ENCODE measurements at places on chromosomes 3 and 15.

DNA sequence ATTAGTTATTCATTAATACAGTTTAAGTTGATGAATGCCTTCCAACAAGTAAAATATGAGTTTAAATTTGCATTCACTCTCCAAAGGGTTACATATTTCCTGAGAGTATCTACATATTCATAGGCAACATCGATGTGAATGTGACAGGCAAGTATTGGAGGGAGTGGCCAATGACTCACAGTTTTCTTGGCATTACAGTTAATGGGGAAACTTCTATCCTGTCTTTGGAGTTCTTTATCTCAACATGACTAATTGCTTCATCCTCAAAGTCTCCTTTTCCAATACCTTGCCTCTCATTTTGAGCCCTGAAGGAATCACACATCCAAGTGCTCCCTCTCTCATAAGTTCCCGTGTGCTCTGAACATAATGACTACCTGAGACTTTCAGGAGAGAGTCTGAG, 439.7 kb upstream of the FRG2C start:
- H3K36me3 ChIP-seq: no peaks in the 10 kb centered on the region
- no peak overlapping the region for H3K27ac ChIP-seq
- peaks cover 4% of the 10 kb centered on the region for H3K27me3 ChIP-seq
- no peak overlapping the region for H3K4me3 ChIP-seq
- H3K4me1 ChIP-seq: peaks cover 7% of the 10 kb centered on the region

- H3K27me3 ChIP-seq: peaks cover 12% of the 10 kb centered on the region
- no peak for DNase-seq
- H3K4me3 ChIP-seq: no peak within 1 kb of the TSS
- H3K27ac ChIP-seq: peak within 1 kb of the TSS; percentile 70
Observed at GRCh38 chr3:8733332-8734094, at the start of gene CAV3. Gene CAV3, plus strand, starts transcription at chr3:8733802. Its CDS starts 75 bp downstream, at chr3:8733877.

DNA sequence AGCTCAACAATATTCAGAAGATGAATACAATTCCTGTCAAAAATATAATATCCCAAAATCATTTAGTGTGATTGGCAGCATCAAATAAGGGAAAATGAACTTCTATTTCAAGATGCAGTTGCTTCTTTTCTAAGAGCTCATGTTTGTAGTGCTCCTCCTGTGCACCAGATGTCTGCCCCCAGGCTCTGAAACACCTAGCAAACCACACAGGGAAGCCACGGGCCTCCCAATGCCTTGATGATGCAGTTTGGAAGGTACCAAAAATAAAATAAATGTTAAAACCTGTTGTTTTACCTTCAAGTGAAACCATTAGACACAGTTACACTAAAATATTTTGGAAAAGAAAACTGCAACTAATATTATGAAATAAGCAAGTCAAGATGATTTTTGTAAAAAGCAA, 22.2 kb downstream of the CFAP20DC start:
- no peak overlapping the region for H3K27ac ChIP-seq
- H3K4me1 ChIP-seq: peaks cover 5% of the 10 kb centered on the region
- H3K4me3 ChIP-seq: no peak overlapping the region
- H3K27me3 ChIP-seq: no peaks in the 10 kb centered on the region
- H3K36me3 ChIP-seq: peaks cover 5% of the 10 kb centered on the region

GRCh38 chr3:78670746-78671145, 1097.1 kb downstream of the ROBO1 start:
- no peaks in the 10 kb centered on the region for H3K4me1 ChIP-seq
- H3K27ac ChIP-seq: no peak overlapping the region
- H3K36me3 ChIP-seq: peaks cover 74% of the 10 kb centered on the region
- no peaks in the 10 kb centered on the region for H3K27me3 ChIP-seq
- no peak for DNase-seq

DNA sequence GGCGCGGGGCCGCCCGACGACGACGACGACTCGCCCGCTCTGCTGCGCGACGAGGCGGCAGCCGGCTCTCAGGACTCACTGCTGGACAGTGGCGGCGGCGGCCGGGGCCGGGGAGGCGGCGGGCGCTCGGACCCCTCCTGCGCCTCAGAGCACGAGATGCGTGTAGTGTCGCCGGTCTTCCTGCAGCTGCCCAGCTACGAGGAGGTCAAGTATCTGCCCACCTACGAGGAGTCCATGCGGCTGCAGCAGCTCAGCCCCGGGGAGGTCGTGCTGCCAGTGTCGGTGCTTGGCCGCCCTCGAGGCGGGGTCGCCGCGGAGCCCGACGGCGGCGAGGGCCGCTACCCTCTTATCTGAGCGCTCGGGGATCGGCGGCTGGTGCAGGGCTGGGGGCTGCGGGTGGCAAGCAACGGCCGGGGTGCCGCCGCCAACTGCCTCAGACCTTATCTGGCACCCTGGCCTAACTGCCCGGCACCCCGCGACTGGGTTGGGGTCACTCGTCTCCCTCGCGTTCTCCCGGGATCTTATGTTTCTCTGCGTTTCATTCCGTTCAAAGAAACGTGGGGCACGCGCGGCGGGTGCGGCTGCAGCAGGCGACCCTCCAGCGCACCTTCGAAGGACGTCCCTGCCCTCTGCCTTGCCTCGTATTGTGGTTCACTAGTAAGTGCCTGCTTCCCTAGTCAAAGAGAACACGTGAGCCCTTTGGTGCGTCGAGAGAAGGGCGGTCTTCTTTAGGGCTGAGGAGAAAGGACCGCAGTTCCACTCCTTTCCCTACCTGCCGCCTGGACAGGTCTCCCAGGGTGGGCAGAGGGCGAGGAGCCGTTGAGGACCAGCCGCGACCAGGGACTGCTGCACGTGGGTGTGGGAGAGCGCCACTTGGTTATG, 1.0 kb downstream of the C3orf80 start:
- H3K4me1 ChIP-seq: peaks cover 19% of the 10 kb centered on the region
- peak overlapping the region; percentile 88 for H3K4me3 ChIP-seq
- H3K27ac ChIP-seq: no peak overlapping the region
- DNase-seq: peak; percentile 68
- H3K36me3 ChIP-seq: no peaks in the 10 kb centered on the region

DNA sequence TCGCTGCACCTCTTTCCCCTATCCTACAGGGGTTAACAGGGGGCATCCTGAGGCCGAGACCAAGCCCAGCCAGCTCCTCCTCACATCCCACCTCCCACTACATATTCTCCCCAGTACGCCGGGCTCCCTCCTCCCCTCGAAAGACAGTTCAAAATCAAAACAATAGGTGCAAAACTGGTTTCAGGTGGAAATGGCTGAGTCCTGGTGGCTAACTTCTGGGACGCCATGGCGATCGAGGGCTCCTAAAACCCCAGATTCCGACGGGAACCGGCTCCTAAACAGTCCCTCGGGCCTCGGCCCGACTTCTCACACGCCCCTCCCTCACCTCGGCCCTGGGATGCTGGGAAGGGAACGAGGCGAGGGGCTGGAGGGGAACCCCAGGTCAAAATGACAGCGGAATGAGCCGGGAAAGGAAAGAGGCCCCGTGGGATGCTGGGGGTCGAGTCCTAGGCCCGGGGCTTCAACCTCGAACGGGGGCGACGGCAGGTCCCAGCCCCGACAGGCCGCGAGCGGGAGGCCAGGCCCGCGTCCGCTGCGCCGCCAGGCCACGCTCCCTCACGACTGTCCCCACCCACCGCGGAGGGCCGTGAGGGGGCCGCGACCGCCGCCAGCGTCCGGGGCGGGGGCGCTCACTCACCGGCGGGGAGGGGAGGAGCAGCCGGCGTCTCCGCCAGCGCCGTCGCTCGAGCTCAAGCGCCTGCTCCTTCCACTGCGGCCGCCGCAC, 492 bp downstream of the TMCC1 start:
- peaks cover 2% of the 10 kb centered on the region for H3K27me3 ChIP-seq
- peaks cover 71% of the 10 kb centered on the region for H3K4me1 ChIP-seq
- peaks cover 27% of the 10 kb centered on the region for H3K36me3 ChIP-seq
- H3K4me3 ChIP-seq: peak overlapping the region; percentile 95
- peak; percentile 77 for DNase-seq

DNA sequence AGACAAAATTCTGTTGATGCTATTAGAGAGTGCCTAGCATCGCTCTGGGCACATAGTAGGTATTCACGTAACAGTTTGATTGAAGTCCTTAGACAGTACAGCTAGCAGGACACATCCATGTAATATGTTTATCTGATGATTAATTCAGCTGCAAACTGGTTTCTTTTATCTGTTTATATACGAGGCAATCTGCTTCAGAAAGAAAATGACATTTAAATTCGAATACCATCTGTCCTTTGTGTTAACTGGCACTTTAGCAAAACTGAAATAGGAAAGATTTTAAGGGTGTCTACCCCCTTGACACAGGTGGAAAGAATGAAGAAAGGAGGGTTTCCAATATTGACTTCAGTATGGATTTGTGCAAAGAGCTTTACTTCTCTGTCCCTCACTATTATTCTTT, 192.5 kb downstream of the MFSD1 start:
- H3K27ac ChIP-seq: no peak overlapping the region
- DNase-seq: no peak
- no peaks in the 10 kb centered on the region for H3K4me1 ChIP-seq
- no peak overlapping the region for H3K4me3 ChIP-seq
- peaks cover 4% of the 10 kb centered on the region for H3K27me3 ChIP-seq
- H3K36me3 ChIP-seq: no peaks in the 10 kb centered on the region

DNA sequence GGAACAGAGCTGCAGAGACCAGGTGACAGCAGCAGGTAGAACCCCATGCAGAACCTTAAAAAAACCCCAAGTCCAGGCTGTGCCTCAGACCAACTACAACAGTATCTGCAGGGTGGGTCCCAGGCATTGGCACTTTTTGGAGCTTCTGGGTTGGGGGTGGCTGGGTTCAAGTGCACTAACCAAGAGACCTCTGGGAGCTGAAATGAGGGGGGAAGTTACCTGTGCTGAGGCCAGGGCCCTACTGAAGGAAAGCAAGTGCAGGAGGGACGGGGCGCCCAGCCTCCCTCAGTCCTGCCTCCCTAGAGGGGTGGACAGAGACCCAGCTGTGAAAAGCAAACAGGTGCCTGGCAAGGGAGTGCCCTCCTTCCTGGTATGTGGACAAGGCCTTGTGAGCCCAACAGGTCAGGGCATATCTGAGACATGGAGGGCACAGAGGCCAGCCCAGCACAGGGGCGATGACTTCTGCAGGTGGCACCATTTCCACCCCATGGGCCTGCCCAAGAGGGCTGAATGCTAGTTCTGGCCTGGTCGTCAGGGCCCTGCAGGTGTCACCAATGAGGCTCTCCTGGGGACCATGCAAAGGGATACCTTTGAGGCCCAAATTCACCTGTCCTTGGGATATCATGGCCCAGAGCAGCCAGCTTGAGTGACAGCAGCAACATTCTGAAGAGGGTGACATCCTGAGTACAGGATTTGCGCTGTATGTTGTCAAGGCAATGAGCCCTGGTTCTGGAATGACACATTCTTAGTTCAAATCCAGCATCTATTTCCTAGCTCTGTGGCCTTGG, 18.7 kb downstream of the CTSH start:
- no peaks in the 10 kb centered on the region for H3K27me3 ChIP-seq
- no peak overlapping the region for H3K4me3 ChIP-seq
- no peak for DNase-seq
- peaks cover 25% of the 10 kb centered on the region for H3K36me3 ChIP-seq
- H3K27ac ChIP-seq: no peak overlapping the region

DNA sequence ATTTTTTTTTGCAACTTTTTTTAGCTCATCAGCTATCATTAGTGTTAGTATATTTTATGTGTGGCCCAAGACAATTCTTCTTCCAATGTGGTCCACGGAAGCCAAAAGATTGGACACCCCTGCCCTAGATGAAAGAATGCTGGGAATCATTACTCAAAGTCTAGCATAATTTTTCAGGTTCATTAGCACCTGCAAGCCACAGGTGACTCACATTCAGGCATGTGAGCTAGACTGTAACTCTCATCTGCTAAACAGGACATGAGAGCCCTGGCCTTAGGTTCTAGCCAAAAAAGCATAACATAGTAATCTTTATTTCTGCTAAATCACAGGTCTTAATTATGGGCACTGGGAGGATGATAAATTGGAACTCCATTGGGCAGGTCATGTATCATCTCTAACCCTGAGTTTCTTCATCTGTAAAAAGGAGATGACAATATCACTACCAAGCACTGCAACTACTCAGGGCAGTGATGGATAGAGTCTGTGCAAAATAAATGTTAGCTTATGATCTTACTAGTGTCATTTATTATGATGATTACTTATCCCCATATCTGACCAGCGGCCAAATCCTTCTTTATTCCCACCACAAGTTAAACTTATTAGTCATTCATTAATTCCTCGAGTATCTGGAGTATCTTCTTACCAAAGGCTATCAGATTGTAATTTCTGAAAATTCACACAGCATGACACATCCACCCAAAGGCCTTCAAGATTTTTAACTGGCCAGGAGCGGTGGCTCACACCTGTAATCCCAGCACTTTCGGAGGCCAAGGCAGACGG, 125.0 kb downstream of the PLD1 start:
- no peak overlapping the region for H3K27ac ChIP-seq
- H3K4me3 ChIP-seq: no peak overlapping the region
- H3K27me3 ChIP-seq: peaks cover 7% of the 10 kb centered on the region
- DNase-seq: no peak

- H3K36me3 ChIP-seq: peaks cover 40% of the 10 kb centered on the region
- H3K4me3 ChIP-seq: peak overlapping the region; percentile 99
- no peaks in the 10 kb centered on the region for H3K27me3 ChIP-seq
- DNase-seq: no peak
- no peak overlapping the region for H3K27ac ChIP-seq
- H3K4me1 ChIP-seq: peaks cover 26% of the 10 kb centered on the region
Observed at GRCh38 chr3:101725890-101726275, 1.5 kb downstream of the CEP97 start.

GRCh38 chr3:33360136-33360825, 79.9 kb downstream of the UBP1 start:
- no peaks in the 10 kb centered on the region for H3K27me3 ChIP-seq
- H3K36me3 ChIP-seq: no peaks in the 10 kb centered on the region
- no peak for DNase-seq
- H3K4me1 ChIP-seq: no peaks in the 10 kb centered on the region

GRCh38 chr3:170508839-170509238, 77.0 kb downstream of the SLC7A14 start:
- no peaks in the 10 kb centered on the region for H3K36me3 ChIP-seq
- H3K4me1 ChIP-seq: peaks cover 33% of the 10 kb centered on the region
- DNase-seq: no peak
- H3K27ac ChIP-seq: peak overlapping the region; percentile 50
- H3K4me3 ChIP-seq: no peak overlapping the region

DNA sequence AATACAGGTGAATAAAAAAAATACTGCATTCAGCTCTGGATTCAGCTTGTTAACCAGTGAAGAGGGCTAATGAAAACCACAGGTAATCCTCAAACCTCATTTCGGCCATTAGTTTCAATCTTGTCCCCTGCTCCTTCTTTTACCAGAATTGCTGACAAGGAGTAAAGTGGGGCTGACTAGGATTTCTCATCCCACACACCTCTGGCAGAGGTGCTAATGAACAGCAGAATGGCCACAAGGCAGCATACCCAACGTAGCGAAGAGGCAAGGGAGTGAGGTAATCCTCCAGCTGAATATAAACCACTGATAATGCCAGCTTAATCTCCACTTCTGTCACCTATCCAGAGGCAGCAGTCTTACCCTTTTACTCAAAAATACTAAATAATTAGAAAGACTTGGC, 248.8 kb upstream of the CDIN1 start:
- H3K36me3 ChIP-seq: peaks cover 27% of the 10 kb centered on the region
- no peak overlapping the region for H3K4me3 ChIP-seq
- H3K4me1 ChIP-seq: peaks cover 39% of the 10 kb centered on the region
- H3K27me3 ChIP-seq: peaks cover 4% of the 10 kb centered on the region
- H3K27ac ChIP-seq: no peak overlapping the region
- DNase-seq: no peak

Data from nephron progenitor cell (in vitro differentiated cells).